ENCODE measurements at places on chromosomes 1 and 21.

GRCh38 chr1:209202830-209203532, 380.5 kb upstream of the CAMK1G start:
- DNase-seq, result peak; percentile 62

GRCh38 chr1:234675572-234675971, 65.6 kb upstream of the IRF2BP2 start:
- no peak for DNase-seq

DNA sequence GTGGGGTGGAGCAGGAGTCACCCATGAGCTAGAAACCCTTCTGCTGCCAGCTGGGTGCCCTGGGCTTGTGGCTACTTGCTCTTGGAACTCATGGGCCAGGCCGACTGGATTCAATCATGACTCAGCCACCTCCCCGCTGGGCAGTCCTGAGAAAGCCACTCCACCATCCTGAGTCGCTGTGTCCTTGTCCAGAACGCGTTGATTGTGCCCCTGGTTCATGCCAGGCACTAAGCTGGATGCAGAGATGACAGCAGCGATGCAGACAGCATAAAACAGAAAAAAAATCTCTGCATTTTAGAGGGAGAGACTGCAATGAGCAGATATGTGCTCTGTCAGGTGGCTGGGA, 10.6 kb downstream of the PADI1 start:
- DNase-seq, result no peak

DNA sequence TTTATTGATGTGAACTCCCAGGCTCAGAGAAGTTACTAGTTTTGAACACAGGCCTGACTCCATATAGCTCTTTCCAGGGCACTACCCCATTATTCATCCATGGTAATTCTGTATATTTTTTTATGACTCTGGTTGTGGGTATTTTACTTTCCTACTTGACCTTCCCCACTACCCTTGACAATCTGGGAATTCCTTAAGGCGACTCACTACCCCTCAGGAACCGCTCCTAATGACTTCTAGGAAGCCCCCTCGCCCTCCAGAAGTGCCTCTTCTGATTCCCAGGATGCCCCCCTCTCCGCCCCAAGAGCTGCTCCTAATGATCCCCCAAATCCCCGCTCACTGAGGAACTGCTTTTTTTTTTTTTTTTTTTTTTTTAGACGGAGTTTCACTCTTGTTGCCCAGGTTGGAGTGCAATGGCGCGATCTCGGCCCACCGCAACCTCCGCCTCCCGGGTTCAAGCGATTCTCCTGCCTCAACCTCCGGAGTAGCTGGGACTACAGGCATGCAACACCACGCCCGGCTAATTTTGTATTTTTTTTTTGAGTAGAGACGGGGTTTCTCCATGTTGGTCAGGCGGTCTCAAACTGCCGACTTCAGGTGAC, 972 bp upstream of the KDM4A start:
- DNase-seq, result no peak

DNA sequence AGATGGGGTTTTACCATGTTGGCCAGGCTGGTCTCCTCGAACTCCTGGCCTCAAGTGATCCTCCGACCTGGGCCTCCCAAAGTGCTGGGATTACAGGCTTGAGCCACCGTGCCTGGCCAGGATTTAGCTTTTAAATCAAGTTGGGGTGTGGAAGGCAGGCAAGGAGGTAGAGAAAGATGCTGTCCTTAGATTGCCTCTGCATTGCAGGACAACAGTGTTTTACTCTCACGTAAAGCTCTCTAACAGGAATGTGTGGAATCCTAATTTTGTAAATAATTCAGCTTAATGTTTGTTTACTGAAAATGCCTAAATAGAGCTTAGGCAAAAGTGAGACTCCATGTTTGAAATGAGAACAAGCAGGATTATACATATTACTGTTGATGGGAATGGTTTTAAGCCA, 29.5 kb upstream of the TGFB2 start:
- DNase-seq, result no peak

DNA sequence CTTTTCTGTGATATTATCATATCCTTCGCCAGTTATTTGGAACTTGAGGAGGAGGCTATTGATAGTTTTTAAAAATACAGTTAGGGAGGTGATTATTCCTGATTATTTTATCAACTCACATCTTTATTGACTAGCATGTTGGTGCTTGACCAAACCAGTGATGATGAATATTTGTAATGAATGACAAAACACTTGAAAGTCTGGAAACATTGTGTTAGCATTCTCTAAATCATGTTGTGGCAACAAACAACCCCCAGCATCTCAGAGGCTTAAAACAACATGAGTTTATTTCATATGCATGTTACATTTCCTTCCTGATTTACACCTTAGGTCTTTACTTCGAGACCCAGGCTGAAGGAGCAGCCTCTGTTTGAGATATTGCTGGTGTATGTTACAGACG, 10.7 kb upstream of the JUN start:
- no peak for DNase-seq

DNA sequence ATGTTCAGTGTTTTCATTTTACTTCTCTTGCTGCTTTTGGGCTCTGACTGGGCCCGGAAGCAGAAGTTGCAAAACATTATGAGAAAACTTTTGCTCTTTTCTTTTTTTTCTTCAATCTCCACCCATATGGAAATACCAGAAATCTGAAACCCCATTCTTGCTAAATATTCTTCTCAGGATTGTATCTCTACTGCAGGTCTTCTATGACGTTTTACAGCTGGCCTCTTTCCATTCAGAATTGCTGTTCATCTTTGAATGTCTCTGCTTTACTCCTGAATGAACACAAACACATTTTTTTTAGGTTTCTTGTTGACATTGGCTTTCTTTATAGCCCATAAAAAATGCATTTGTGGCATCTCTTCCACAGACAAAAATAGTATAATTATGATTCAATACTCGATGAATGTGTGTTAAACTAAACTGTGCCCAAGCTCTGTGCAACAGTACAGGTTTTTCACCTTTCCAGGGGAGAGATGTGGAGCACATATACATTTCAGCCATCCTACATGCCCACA, 18.8 kb downstream of the PTPRC start:
- peak; percentile 98 for DNase-seq

GRCh38 chr1:100440075-100440809, 87.9 kb downstream of the CDC14A start:
- DNase-seq, result no peak

- DNase-seq, result no peak
Observed at GRCh38 chr1:162823231-162823630, 32.7 kb downstream of the HSD17B7 start.

GRCh38 chr1:19096036-19096833, 113.8 kb downstream of the UBR4 start:
- peak; percentile 17 for DNase-seq

DNA sequence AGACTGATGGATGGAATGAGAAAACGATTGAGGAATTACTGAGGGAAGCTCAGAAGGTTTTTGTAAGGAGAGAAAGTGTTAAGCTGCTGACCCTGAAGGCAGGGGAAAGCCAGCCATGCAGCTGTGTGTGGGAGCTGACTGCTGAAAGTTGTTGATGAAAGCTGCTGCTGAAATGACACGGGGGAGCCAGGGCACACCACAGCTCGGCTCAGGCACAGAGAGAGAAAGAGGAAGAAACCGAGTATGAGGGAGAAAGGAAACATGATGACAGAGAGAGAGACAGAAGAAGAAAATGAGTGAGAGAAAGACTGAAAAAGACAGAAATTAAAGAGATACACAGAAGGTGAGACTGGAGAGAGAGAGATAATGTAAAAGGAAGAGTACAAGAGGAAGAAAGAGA, 115.5 kb downstream of the LRRC53 start:
- DNase-seq, result no peak

DNA sequence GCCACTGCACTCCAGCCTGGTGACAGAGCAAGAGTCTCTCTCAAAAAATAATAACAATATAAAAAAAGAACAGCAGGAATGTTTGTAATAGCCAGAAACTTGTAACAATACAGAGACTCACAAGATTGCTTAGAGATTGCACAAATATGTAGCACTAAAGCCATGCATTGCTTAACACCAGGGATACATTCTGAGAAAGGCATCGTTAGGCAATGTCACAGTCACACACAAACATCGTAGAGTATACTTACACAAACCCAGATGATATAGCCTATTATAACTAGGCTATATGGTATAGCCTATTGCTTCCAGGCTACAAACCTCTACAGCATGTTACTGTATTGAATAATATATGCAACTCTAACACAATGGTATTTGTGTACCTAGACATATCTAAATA, 45.3 kb downstream of the GPATCH2 start:
- DNase-seq, result no peak

DNA sequence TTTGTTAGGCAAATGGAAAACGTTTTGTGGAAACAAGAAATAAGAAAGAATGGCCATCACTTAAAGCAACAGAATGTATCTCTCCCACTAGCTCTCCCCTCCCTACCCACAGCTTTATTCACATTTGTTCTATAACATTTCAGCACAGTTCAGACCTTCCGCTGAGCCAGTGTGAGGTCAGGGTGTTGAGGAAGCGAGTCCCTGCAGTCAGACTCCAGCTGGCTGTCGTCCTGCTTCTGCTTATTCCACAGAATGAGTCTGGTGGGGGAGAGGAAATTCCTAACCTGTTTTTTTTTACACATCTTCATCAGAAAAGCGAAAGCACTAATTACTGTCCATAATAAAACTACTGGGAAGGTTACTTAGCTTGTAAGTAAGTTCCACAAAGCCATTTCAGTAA, 39.0 kb downstream of the MRPL39 start:
- DNase-seq, result peak; percentile 67

DNA sequence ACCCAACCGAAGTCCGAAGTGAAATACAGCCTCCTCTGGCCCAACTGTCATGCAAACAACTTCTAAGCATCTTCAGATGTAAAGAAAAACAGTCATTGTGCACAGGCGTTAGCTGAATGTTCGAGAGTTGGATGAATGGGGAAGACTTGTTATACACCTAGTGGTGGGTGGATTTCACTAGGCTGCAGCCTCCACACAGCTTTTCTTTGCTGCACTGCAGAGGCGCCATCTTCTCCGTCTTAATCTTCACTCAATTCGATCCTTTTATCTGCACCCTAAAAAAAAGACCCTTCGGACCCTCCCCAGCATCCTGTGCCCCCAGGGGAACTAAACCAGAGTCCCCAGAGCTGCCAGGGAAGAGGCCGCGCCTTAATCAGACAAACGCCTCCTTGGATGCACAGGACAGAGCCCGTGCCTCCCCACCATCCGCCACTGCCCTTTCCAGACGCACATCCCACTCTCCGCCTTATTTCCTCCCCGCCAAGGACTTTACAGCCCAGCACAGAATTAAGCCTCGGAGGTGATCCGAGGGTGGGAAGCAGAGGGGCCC, 1.4 kb downstream of the APP start:
- DNase-seq, result peak; percentile 75

DNA sequence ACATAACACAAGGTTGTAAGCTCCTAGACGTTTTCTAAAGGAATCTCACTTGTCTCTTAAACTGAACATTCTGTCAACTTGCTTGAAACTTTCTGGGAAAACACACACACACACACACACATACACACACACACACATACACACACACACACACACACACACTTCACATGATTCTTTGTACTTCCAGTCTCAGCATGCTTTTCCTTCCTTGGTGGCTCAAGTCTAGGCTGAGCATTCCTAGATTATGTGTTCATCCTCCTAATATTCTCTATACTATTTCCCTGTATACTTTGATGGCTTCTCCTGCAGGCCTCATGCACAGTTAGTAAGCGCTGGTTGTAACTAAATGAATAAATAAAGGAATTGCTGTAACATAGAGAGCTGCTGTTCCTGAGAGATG, 372.1 kb downstream of the PTPRC start:
- DNase-seq, result no peak

All from fibroblast of the aortic adventitia (primary cell).